ENCODE measurements at places on chromosomes 16 and 17. TPM values are rescaled to one million over a fixed set of nuclear protein-coding genes. Genes with fewer than 3 reads are reported as not detected.

Gene KRT16
- not detected for total RNA-seq

Gene APOH
- total RNA-seq = not detected

Gene CHST5
- total RNA-seq = 0.11 TPM

Gene COL1A1
- 142 TPM for total RNA-seq

Gene C16orf92
- not detected for total RNA-seq

Gene KRT20
- not detected for total RNA-seq

Gene NUP93
- 33.4 TPM for total RNA-seq

Gene ARHGAP23
- total RNA-seq = 96.8 TPM

Gene HOXB3
- total RNA-seq = 4.2 TPM

Gene ITGA2B
- total RNA-seq = 1.7 TPM

Gene FLOT2
- total RNA-seq = 80.4 TPM

Gene LITAF
- 40.5 TPM for total RNA-seq

Gene FGF11
- 3.9 TPM for total RNA-seq

Gene SLFN12L
- total RNA-seq = 0.92 TPM

Gene CDYL2
- total RNA-seq = 6.0 TPM

Gene SMPD3
- not detected for total RNA-seq

Gene KCNJ16
- not detected for total RNA-seq

Gene CIBAR2
- total RNA-seq = not detected

Gene HBM
- total RNA-seq = 1.2 TPM

Gene CACNA1G
- 0.13 TPM for total RNA-seq

Gene FAM222B
- total RNA-seq = 18.6 TPM

Gene HIC1
- total RNA-seq = 15.0 TPM

Gene CRYBA1
- total RNA-seq = not detected

Gene MGAT5B
- total RNA-seq = 0.13 TPM

Gene BLMH
- total RNA-seq = 14.1 TPM

Measured in cardiac septum (tissue), 1 donor.